ENCODE measurements at places on chromosomes 5 and 9.

- DNase-seq = no peak
Measured at GRCh38 chr5:125525356-125525755, 778.9 kb upstream of the ZNF608 start.

DNA sequence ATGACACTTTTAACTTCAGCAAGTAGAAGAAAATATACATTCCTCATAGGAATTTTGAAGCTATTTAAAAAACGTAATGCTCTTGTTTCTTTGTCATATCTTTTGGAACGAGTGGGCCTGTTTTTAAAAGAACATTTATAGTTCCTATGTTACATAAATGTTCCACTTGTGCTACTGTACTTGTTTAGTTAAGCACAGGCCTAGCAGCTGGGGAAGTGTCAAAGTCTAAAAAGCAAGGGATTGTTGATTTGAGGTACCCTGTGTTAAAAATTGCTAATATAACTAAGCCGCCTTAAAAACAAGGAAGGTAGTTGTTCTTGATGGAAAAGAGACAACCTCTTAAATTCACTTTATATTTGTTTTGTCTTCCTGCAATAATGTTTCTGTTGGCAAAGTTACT, 27.2 kb upstream of the ELL2 start:
- no peak for DNase-seq

DNA sequence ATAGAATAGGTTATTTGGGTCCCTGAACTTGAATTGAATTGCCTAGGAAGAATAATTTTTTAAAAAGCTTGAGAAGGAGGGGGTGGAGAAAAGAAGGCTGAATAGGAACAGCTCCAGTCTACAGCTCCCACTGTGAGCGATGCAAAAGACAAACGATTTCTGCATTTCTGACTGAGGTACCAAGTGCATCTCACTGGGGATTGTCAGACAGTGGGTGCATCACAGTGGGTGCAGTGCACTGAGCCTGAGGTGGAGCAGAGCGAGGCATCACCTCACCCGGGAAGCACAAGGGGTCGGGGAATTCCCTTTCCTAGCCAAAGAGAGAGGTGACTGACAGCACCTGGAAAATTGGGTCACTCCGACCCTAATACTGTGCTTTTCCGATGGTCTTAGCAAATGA, 782.2 kb upstream of the RGMB start:
- no peak for DNase-seq

- DNase-seq = no peak
Measured at GRCh38 chr9:92882276-92882675, 4.4 kb upstream of the ZNF484 start.

- DNase-seq = no peak
Measured at GRCh38 chr5:172957458-172957857, 1.8 kb upstream of the RPL26L1 start.

GRCh38 chr5:111784491-111785181, 27.6 kb upstream of the NREP start:
- no peak for DNase-seq

GRCh38 chr9:35743452-35743851, 5.6 kb downstream of the GBA2 start:
- DNase-seq = no peak

- no peak for DNase-seq
Measured at GRCh38 chr9:5436441-5436840, 1.3 kb downstream of the PLGRKT start.

GRCh38 chr9:101968392-101968791, 229.9 kb upstream of the GRIN3A start:
- no peak for DNase-seq

GRCh38 chr9:4832786-4833579, 40.2 kb downstream of the RCL1 start:
- DNase-seq = no peak

- DNase-seq = no peak
Measured at GRCh38 chr9:134390947-134391318, 64.7 kb downstream of the RXRA start.

DNA sequence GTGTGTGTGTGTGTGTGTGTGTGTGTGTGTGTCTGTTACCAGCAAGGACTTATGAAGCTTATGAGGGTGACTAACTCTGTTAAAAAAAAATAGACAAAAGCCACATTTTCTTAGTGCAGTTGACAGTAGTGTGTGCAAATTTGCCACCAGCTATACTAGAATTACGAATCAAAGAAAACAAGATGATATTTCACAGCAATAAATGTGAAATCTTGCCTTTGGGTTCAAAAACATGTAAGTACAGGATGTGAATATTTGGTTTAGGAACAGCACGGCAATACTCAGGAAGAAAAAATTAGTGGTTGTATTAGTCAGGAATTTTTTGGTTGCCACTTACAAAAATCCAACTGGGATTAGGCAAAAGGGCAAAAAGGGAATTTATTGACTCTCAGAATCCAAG, 117.4 kb downstream of the NPR3 start:
- DNase-seq = no peak

- no peak for DNase-seq
Measured at GRCh38 chr9:38362852-38363588, 29.5 kb upstream of the ALDH1B1 start.

DNA sequence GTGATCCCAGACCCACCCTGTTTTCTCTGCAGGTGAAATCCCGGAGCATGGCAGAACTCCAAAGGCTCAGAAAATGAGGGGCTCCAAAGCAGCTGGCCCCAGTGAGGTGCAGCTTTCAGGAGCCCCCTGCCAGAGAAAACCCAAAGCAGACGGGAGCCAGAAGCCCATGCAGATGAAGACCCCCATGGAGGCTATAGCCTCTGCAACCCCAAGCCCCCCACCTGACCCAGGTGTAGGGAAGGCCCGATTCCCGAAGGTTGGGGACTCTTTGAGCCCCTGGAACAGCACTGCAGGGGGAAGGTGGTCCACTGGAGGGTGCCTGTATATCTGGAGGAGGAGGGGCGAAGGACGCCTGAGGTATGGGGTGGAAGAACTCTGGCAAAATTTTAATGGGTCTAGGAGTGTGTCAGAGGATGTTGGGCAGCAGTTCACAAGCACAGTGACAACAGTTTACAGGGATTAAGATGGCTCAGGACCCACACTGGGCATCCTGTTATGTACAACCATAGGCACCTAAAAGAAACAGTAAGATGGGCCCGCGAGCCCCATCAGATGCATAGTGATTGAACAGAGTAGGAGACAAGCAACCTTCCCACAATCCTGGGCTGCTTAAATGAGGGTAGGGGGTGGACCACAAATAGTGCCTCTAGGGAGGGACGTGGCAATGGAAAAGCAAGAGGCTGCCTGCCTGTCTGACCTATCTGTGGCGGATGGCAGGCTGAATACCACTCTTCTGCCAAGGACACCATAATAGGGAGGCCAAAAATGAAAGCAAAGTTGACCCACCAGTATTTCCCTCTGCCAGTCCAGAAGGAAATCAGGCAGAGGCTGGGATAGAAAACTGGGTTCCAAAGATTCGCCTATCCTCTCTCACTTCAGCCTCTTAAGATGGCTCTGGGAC, 16.4 kb upstream of the ANXA6 start:
- DNase-seq = no peak

DNA sequence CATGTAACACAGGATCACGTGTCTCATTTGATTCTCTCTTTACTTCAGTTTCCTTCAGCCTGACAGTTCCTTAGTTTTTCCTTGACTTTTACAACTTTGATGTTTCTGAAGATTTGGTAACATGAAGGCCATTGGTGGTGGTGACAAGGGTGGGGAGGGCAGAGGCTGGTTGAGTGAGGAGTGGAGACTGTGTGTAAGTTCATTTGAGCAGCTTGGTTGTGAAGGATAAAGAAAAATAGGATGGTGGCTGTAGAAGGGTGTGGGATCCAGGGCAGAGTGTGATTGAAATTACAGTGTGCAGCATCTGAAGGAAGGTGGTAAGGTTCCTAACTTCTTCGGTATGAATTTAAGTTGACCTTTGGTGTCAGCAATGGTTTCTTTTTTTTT, 20.4 kb downstream of the SUB1 start:
- no peak for DNase-seq

GRCh38 chr5:133957591-133957990, 10.8 kb downstream of the C5orf15 start:
- no peak for DNase-seq

DNA sequence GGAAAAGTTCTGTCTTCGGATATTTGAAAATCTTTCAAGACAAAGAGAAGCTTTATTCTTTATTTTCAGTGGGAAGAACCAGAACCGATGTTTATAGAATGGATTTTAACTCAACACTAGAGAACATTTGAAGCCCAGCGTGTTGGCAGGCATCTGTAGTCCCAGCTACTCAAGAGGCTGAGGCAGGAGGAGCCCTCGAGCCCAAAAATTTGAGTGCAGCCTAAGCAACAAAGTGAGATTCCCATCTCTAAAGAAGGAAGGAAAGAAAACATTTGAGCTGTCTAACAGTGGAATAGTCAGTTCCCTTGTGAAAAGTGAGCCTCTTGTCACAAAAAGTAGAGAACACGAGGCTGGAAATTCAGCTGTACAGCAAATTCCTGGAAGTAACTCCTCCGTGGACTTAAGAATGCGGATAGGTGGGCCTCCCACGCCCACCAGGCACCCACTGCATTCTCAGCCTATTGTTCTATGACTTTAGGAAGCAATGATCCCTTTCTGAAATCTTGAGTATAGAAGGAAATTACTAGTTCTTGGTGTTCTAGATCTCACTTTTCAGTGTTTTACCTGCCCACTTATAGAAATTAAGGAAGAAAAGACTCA, 2.3 kb upstream of the PTPDC1 start:
- DNase-seq = no peak

DNA sequence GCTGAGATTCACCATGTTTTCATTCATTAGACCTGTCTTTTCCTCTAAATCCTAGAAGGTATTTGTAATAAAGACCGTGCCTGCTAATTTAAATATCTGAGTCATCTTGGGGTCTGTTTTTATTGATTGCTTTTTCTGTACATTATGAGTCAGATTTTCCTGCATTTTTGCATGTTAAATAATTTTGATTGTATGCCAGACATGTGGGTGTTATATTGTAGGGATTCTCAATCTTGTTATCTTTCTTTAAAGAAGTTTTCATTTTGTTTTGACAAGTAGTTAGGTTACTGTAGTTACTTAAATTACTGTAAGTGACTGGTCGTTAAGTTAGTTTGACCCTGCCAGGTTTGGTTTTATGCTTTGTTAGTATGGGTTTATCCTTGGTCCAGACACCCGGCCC, 35.1 kb downstream of the EXOSC2 start:
- no peak for DNase-seq

DNA sequence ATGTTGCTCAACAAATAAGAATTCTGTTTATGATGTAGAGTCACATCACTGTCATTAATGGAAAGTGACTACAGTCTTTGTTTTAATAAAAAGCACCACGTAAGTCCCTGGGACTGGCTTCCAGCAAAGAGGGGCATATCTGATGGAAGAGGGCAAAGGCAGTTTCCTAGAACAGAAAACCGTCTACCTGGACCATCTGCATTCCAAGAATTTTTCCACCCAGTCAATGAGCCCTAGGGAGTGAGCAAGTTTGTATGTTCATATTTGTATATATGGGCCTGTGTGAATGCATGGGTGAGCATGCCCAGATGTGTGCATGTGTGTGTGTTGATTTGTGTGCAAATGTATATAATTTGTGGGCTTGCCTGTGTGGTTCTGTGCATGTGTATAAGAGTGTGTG, 156.8 kb upstream of the SEMA6A start:
- no peak for DNase-seq

DNA sequence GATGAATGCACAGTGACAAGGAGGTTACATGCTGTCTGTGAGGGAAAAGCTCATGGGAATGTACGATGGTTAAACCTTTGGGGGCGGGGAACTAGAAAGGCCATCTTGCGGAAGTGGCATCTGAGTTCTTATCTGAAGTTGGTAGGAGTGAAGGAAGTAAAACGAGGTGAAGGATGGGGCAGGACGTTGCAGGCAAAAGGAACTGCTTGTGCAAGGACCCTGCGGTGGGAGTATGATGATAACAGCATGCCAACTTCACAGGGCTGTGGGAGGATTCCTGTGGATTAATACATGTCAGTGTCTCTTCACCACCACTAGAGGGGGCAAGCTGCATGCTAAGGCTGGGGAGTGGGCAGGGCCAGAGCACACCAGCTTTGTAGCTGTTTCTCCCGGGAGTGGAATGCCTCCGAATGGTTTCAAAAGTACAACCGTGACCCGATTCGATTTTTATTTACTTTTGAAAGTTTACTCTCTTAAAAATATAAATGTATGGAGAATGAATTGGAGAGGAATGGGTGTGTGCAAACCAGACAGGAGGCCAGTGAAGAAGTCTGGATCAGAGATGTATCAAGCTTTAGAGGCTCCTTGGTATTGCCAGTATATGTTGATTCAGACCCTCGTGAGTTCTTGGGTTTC, 62.5 kb downstream of the CYFIP2 start:
- peak; percentile 34 for DNase-seq

DNA sequence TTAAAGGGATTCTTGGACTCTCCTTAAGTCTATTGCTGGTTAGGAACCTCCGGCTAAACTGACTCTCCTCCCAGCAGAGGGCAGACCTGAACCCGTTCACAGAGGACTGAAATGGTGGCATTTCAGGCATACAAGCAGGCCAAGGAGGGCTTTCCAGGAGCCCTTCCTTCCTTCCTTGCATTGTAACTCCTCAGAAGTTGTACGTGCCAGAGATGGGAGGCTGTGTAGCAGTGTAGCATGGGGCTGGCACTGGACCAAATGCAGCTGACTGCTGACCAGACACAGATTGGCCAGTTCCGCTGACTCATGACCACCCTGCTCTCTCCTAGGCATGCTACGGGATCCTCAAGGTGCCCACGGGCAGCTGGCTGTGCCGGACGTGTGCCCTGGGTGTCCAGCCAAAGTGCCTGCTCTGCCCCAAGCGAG, 36.4 kb downstream of the JADE2 start:
- no peak for DNase-seq

- DNase-seq = no peak
Measured at GRCh38 chr5:60959156-60959555, 14.2 kb downstream of the NDUFAF2 start.

DNA sequence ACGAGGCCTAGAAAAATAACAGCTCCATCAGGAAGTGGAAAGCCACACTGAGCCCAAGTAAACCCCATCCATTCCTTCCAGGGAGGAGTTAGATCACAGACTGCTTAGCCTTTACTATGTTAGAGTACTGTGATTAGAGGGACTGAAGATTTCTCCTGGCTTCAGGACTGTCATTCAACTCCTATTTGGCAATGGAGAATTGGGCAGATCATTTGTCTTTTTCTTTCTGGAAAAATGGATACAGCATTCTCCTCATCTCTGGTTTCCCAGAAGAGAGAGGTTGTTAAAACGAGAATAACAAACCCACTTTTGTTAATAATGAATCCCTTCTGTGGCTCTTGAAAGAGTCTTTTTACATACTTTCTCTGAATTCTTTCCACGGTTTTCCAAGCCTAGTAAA, 150.4 kb downstream of the GABRB2 start:
- DNase-seq = no peak

- no peak for DNase-seq
Measured at GRCh38 chr9:5644501-5644900, 15.6 kb downstream of the RIC1 start.

- no peak for DNase-seq
Measured at GRCh38 chr9:129481810-129482511, 138.9 kb downstream of the C9orf50 start.

GRCh38 chr5:179138568-179138925, 78.4 kb downstream of the ZNF354C start:
- no peak for DNase-seq

DNA sequence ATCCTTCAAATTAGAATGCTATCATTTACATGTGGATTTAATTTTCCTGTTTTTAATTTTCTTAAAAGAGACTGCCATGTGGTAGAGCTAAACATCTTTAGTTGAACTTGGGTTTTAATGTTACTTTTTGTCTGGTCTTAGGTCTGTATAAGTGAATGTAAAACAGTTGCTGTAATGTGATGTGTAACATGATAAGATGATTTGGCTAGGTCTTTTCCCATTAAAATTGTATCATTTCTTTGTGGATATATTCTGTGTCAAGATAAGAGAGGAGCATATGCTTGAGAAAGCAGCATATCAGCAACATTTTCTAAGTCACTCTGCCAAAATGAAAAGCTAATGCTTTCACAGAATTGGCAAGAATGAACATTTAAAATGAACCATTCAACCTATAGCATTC, 18.5 kb downstream of the TMEM167A start:
- no peak for DNase-seq
